ENCODE measurements at places on chromosomes 2 and 18. TPM values are rescaled to one million over a fixed set of nuclear protein-coding genes. Genes with fewer than 3 reads are reported as not detected.

The MBOAT2 gene
- total RNA-seq: 93.3 TPM

DNA sequence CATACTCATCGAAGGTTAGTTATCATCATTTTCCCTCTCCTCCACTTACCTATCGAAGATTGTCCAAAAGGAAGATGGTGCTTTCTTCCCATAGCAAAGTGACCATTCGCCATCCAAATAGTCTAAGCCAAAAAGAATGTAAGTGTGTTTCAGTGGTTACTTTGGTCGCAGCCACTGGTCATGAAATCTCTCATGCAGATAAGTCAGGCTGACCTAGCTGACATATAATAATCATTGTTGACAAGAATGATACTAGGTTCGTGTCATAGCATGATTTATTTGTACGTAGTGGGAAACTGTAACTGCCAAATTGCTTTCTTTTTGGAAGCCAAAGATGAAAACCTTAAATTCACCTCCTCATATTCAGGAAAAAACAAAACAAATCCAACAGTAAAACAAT is 89.6 kb upstream of the PMAIP1 start:
- DNase-seq: no peak

The VWA3B gene
- total RNA-seq: not detected

- DNase-seq: peak; percentile 74
Measured at GRCh38 chr18:27728659-27729058, 448.3 kb downstream of the CDH2 start.

- DNase-seq: no peak
Measured at GRCh38 chr2:126835831-126836230, 62.9 kb upstream of the TEX51 start.

DNA sequence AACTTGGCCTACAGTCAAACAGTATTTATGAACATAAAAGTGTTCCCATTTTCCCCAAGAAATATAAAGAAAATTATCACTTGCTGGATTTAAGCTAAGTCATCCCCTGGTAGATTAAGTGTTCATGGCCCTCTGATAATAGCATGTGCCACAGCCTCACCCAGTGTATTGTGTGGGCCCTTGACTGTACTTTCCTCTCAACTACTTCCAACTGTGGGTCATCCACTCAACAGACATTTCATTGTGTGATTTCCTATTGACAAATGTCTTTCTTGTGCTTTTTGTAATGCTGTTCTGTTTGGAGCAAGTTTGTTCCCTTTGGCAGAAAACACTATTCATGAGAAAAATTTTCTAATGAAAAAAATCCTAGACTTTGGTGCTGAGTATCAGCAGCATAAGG is 48.4 kb upstream of the TMEM17 start:
- no peak for DNase-seq

DNA sequence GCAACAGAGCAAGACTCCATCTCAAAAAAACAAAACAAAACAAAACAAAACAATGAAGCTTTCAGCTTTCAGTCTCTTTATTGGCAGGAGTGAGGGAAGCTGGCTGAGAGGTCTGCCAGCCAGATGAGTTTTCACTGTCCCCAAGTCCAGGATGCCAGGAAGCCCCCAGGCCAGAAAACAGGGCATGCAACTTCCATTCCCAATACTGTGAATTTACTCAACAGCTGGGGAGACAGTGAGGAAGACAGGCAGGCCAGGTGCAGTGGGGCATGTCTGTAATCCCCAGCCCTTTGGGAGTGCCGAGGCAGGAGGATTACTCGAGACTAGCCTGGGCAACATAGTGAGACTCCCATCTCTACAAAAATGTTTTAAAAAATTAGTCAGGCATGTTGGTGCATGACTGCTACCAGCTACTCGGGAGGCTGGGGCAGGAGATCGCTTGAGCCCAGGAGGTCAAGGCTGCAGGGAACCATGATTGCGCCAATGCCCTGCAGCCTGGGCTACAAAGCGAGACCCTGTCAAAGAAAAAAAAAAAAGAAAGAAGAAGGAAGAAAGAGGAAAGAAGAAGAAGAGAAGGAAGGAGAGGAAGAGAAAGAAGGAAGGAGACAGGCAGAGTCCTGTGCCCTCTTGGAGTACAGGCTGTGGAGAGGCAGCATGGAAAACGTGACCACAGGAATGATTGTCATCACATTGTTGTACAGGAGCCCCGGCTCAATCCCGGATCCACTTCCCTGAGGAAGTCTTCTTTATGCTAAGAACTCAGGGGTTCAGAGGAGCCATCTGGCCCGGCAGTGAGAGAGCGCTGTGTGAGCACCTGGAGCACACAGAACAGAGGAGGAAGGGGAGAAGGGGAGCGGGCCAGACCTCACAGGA is 29.2 kb upstream of the POMC start:
- DNase-seq: no peak

Data from bronchial epithelial cell (primary cell).